Karpas-422 (cell line): ENCODE measurements at places on chromosomes 5 and 9. TPM values are rescaled to one million over a fixed set of nuclear protein-coding genes. Genes with fewer than 3 reads are reported as not detected.

MYMK gene
- total RNA-seq, result not detected in 2 replicates

ENHO gene
- total RNA-seq, result 14.1 and 16.0 TPM in 2 replicates

NTNG2 gene
- total RNA-seq, result 0.40 and 2.5 TPM in 2 replicates

- DNase-seq, result no peak
Measured at GRCh38 chr9:75895112-75895511, 4.6 kb downstream of the PCSK5 start.

GRCh38 chr5:171409164-171410136, 10.0 kb upstream of the FGF18 start:
- DNase-seq, result no peak

- no peak for DNase-seq
Measured at GRCh38 chr9:95667789-95668188, 151.0 kb upstream of the PTCH1 start.
